AG10803 (cell line): ENCODE measurements at places on chromosomes 1 and 21.

- peak; percentile 94 for DNase-seq
These were observed 43.4 kb downstream of the KIF1B start for GRCh38 chr1:10253755-10254154.

- DNase-seq: no peak
These were observed 196.3 kb downstream of the SETD4 start for GRCh38 chr21:35864039-35864438.

- peak; percentile 9 for DNase-seq
These were observed 272.5 kb downstream of the RRAGC start for GRCh38 chr1:38586993-38587646.

- no peak for DNase-seq
These were observed 11.2 kb upstream of the CD84 start for GRCh38 chr1:160590488-160590887.

DNA sequence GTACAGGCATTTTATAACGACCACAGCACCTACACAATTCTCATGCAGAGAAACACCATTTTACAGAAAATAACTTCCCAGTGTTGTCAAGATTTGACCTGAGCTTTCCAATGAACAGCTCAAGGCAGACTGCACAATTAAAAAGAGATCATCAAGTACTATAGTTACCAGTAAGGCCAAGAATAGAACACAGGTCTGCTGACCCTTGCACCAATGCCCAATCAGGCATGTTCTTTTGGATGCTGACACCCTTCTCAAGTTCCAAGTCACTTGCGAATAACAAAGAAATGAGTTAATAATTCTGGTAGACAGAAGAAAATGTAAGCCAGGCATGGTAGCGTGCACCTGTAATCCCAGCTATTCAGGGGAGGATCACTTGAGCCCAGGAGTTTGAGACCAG is 101.9 kb downstream of the SLC45A1 start:
- no peak for DNase-seq

GRCh38 chr21:17257784-17258183 is 255.1 kb upstream of the CXADR start:
- DNase-seq: no peak

GRCh38 chr1:232921381-232921780 is 29.0 kb upstream of the NTPCR start:
- DNase-seq: peak; percentile 80

- DNase-seq: no peak
These were observed 55.7 kb downstream of the ADSS2 start for GRCh38 chr1:244395965-244396364.

DNA sequence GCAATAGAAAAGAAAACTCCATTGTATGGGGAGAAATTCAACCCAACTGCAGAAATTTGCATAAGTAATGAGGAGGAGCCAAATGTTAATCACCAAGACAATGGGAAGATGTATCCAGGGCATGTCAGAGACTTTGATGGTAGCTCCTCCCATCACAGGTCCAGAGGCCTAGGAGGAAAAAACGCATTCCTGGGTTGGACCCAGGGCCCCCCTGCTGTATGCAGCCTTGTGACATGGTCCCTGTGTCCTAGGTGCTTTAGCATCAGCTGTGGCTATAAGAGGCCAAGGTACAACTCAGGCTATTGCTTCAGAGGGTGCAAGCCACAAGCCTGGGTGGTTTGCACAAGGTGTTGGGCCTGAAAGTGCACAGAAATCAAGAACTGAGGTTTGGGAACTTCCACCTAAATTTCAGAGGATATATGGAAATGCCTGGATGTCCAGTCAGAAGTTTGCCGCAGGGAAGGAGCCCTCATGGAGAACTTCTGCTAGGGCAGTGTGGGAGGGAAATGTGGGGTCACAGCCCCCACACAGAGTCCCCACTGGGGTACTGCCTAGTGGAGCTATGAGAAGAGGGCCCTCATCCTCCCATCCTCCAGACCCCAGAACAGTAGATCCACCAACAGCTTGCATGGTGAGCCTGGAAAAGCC is 162.3 kb downstream of the TGFB2 start:
- no peak for DNase-seq

DNA sequence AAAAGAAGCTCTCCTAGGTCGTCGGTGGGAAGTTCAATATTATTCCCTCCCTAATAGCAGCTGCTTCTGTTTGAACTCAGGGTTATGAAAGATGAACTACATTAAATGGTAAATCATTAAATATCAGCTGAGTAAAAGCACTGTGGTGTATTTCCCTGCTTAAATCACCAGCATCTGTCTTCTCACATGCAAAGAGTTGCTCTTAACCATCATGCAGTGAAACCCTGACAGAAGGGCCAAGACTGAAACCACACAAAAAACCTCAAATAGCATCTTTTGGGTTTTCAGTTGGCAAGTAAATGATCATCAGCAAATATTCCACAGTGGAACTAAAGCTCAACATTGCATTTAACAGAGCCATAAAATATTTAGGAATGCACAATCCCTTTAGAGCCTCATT is 380.0 kb upstream of the ADGRL2 start:
- DNase-seq: peak; percentile 24

DNA sequence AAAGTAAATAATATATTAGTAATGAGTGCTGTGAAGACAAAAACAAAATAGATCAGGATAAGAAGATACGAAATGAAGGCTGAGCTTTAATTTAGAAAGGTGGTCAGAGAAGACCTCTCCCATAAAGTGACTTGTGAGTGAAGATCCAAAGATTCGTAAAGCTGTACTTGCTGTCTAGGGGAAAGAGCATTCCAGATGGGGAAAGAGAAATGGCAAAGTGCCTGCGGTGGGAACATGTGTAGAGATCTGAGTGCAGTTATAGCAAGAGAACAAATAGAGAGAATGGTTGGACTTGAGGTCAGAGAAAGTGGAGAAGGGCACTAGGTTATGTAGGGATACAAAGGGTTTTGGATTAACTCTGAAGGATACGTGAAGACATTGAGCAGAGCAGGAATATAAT is 60.6 kb downstream of the NUF2 start:
- DNase-seq: no peak

GRCh38 chr1:6269296-6269695 is 8.4 kb upstream of the GPR153 start:
- no peak for DNase-seq

DNA sequence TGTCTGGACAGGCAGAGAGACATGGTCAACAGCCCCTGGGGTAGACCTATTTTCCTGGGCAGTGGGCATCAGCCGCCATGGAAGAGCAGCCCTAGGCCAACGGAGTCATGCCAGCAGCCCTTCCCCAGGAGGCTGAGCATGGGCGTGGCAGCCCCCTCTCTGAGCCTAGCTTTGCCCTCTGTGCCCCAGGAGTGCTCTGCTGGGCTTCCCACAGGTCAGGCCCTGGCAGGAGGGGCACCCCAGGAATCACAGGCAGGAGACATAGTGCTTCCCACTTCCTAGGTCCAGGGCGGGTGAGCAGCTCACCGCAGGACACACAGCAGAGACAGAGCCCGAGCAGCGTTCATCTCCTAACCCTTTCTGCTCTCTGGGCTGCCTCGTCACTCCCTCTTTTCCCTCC is 132.8 kb downstream of the GLIS1 start:
- DNase-seq: no peak

GRCh38 chr21:33644383-33645074 is 2.2 kb downstream of the ITSN1 start:
- peak; percentile 82 for DNase-seq

GRCh38 chr1:203584035-203584434 is 42.6 kb upstream of the ATP2B4 start:
- peak; percentile 72 for DNase-seq

GRCh38 chr1:220979371-220979770 is 100.1 kb downstream of the HLX start:
- no peak for DNase-seq

GRCh38 chr21:33401630-33401992 is 1.6 kb upstream of the IFNGR2 start:
- peak; percentile 83 for DNase-seq

DNA sequence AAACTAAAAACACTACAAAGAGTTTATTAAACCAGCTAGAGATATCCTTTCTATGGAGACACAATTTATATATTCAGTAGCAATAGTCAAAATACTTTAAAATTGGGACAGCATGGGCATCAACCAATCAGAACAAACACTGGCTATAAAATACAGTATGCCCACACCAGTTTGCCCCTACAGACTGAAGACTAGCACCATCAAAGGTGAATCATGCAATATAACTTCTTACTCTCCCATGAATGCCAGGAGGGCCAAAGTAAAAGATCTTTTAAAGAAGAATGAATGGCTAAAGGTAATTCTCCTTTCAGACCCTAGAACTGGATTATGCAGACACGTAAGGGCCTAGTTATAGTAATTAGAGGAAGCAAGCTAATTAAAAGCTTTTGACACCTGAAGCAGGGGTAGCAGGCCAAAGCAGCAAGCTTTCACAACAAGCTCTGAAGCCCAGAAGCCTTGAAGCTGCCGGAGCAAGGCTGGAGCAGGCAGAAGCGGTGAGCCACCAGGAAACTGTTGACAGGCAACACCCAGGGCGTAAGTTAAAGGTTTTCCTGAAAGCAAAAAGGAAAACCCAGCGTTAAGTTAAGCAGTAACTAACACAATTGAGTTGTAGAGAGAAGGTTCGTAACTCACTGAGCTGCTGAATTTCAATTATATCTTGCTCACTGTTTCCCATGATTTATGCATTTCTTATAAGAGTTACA is 99.3 kb downstream of the CDC42BPA start:
- no peak for DNase-seq

- DNase-seq: no peak
These were observed 143.2 kb downstream of the HHIPL2 start for GRCh38 chr1:222404710-222405109.

- peak; percentile 34 for DNase-seq
These were observed 144.6 kb downstream of the NFIA start for GRCh38 chr1:61226791-61227567.
